ENCODE measurements at places on chromosomes 1 and 21.

DNA sequence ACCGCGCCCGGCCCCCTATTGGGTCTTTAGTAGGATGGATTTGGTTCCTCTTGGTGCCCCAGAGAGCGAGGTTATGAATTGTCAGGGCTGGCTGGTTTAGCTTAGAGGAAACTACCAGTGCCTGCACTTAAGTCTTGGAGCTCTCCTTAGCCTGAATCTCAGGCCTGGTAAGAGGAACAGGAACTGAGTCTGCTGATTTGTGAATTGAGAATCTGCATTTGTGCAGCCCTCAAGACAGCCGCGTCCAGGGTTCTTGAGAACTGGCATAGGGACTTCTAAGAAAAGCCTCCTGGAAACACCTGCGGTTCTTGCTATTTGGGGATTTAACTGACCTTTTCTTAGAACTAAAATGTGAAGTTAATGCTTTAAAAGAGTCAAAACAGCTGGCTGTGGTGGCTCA is 1.7 kb downstream of the NECAP2 start:
- no peak for DNase-seq

- no peak for DNase-seq
Measured at GRCh38 chr1:64936956-64937355, 29.4 kb downstream of the JAK1 start.

DNA sequence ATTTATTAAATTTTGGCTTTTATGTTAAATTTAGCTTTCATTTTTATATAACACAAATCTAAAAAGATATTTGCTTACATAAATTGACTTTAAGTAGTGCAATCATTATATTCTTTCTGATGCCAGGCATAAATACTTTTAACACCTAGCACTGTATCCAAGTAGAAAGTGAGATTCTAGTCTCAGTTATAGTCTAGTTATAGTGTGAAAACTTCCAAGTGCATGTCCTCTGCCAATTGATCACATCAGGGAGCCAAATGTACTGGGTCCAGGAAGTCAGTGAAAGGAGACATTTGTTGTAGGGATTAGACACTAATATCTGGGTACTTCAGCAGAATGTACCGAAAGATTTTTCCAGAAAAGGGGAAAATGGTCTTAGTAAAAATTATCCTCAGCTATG is 290.7 kb upstream of the ZRANB2 start:
- DNase-seq, result no peak

DNA sequence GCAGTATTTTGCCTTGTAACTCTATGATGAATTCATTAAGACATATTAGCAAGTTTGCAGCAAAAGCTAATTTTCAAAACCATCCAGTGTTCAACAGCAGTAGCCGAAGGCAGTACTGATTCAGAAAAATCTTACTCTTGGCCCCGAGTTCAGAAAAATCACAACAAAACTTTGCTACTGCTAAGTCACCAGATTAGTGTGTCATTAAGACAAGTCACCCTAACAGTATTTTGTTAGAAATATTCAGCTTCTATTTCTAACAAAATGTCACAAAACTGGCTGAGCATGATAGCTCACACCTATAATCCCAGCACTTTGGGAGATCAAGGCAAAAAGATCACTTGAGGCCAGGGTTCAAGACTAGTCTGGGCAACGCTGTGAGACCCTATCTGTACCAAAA is 8.2 kb downstream of the GTF2B start:
- no peak for DNase-seq

DNA sequence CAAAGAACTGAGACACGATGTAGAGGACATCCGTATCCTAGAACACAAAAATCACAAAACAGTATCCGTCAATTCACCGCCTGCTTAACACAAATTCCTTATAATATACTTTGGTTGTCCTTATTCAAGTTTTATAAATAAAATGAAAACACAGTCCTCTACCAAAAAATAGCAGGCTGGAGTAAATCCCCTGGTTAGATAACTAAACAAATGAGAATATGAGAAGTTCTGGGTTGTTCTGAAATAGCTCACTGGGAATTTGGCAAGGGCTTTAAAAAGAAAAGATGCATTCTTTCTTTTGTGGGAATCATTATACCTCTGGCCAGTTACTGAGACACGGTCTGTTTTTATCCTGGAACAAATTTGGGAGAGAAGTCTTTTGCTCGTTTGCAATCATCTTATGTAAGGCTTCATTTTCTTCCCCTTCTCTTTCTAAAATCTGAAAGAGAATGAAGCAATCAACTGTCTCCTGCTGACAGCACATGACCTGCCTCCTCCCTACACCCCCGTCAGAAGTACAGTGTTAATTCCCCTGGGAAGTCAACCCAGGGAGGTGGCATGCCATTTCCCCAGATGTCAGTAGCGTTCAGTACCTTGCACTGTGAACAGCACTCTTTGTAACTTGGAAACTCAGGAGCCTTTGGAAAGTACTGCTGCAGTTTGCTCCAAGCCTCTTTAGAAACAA is 37.1 kb upstream of the RAP1GAP start:
- DNase-seq, result peak; percentile 4

DNA sequence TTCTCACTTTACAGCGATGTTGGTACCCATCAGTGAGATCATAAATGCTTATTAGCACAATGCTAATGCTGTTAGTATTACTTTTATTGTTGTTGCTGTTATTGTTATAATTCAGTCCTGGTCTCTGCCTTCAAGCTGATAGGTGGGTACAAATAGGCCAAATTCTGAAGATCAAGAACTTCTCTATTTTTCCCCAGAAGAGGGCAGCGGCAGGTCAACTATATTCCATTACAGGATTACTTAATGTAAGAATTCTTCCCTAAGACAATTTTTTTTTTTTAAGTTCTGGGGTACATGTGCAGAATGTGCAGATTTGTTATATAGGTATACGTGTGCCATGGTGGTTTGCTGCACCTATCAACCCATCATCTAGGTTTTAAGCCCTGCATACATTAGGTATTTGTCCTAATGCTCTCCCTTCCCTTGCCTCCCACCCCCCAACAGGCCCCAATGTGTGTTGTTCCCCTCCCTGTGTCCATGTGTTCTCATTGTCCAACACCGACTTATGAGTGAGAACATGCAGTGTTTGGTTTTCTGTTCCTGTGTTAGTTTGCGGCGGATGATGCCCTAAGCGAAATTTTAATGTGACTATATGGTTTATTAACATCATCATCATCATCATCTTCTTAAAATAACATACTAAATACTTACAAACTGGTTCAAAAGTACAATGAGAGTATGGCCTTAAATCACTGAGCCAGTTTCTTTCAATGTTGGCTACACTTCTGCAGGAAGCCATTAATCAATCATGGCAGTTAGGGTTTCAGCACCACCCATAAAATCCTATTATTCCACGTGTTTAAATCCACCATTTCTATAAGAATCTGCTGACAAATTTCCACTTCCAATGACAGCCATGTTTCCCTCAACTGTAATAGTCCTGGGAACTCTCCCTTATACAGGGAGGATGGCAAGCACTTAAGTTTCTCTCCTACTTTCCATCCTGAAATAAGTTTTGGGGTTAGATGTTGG is 19.2 kb downstream of the SLC19A2 start:
- DNase-seq, result no peak

- DNase-seq, result no peak
Measured at GRCh38 chr1:14970115-14970798, 183.3 kb upstream of the TMEM51 start.

- DNase-seq, result no peak
Measured at GRCh38 chr1:180144659-180145357, 9.9 kb upstream of the QSOX1 start.

- peak; percentile 45 for DNase-seq
Measured at GRCh38 chr1:225880222-225880588, 2.0 kb downstream of the TMEM63A start.

DNA sequence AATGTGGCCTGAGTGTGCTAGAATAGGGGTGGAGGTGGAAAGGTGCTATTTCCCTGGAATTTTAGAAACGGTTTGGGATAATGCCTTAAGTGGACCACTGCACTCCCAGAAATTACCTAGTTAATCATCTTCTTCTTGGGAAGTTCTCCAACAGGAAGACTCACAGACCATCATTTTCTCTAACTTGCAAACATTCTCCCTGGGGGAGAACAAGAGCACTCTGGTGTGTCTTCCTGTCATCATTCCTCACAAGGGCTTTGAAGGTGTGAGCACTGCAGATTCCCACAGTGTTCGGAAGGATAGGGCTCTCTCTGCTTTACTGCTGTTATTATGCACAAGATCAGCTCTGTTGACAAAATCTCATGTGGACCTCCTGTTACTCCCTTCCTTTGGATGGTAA is 54.9 kb upstream of the TSPAN2 start:
- no peak for DNase-seq

- no peak for DNase-seq
Measured at GRCh38 chr1:23810818-23811540, 10.4 kb upstream of the GALE start.

GRCh38 chr1:204493984-204494280 is 673 bp downstream of the PIK3C2B start:
- DNase-seq, result peak; percentile 60

GRCh38 chr1:204074274-204075138 is 1.6 kb downstream of the SOX13 start:
- peak; percentile 48 for DNase-seq

GRCh38 chr1:202210385-202210784 is 16.8 kb downstream of the LGR6 start:
- peak; percentile 68 for DNase-seq

GRCh38 chr21:32572574-32573420 is 12.5 kb downstream of the TCP10L start:
- DNase-seq, result peak; percentile 81

DNA sequence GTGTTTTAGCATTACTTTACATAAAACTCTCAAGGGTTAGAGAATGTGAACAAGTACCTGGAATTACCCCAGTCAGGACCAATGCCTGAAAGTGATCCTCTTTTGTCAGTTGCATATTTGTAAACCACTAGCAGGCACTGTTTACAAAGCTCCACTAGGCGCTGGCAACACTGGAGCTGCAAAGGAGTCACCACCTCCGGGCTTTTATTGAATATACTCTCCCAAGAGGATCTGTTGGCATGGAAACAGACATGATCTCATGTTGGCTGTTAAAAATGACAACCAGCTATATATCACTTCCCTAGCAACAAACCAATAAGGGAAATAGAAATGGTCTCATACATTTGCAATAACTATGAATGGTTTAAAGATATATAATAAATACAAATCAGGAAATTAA is 116.0 kb downstream of the TTLL7 start:
- peak; percentile 46 for DNase-seq

GRCh38 chr21:32803651-32804050 is 32.1 kb upstream of the PAXBP1 start:
- DNase-seq, result no peak

- DNase-seq, result peak; percentile 4
Measured at GRCh38 chr1:180633057-180634056, 1.5 kb downstream of the XPR1 start.

GRCh38 chr1:4375812-4376211 is 278.6 kb upstream of the AJAP1 start:
- DNase-seq, result no peak

- no peak for DNase-seq
Measured at GRCh38 chr1:32746130-32746529, 43.6 kb upstream of the SYNC start.

DNA sequence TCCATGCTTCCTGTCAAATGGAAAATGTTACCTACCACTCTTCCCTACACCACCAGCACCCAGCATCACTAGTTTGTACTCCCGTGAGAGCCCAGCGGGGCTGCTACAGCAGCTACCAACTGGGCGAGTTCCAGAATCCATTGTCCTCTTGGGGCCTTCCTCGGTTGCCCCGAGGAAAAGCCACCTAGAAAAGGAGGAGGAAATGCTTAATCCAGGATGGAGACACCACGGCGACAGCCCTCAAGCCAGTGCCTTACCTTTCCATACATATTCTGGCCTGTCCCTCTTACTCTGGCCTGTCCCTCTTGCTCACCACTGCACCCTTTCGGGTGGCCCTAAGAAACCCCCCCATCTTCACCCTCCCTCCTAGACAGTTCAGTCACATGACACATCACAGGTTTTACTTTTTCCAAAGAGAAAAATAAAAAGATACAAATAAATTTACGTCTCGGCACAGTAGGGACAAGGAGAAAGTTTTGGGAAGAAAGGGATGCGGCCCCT is 478 bp downstream of the RIT1 start:
- peak; percentile 78 for DNase-seq

DNA sequence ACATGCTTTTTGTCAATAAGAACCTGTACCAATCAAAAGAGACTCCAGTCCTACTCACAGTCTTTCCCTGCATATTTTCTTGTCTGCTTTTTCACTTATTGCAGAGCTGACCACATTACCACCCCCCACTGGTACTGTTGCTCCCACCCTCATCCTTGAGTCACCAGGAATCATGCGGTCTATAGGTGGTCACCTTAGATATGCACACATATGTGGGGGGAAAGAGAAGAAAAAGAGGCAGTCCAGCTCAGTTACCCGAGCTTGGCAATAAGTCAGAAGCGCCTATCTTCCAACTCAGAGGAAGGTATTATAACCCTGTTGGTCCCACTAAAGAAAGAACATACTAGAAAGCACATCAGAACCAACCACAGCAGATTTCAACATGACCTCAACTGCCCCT is 119.2 kb downstream of the SMYD2 start:
- DNase-seq, result no peak

DNA sequence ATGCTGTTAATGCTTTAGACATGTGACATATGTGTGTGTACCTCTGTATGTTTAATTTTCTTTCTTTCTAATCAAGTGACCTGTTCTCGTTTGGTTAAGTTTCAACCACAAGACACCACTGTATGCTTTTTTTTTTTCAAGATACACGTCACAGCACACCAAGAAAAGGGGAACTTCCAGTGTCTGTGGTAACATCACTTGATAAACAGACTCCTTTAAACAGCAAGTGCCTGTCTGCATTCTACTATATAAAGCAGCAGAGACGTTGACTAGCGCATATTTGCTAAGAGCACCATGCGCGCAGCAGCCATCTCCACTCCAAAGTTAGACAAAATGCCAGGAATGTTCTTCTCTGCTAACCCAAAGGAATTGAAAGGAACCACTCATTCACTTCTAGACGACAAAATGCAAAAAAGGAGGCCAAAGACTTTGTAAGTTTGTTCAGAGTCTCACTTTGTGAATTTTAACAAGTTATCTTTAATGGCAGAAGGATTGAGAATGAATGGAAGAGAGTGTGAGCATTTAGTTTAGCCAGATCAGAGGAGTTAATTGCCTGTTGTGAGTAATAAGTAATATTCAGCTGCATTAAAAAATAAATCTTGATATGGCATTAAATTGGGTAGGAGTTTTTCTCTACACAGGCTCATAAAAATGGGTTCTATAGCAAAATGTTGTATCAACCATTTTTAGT is at the start of gene RGS1:
Gene RGS1 (plus strand): TSS at position 275 of the 691 bp plus-strand sequence. CDS start 20 bp downstream, at position 295.
- DNase-seq, result no peak

DNA sequence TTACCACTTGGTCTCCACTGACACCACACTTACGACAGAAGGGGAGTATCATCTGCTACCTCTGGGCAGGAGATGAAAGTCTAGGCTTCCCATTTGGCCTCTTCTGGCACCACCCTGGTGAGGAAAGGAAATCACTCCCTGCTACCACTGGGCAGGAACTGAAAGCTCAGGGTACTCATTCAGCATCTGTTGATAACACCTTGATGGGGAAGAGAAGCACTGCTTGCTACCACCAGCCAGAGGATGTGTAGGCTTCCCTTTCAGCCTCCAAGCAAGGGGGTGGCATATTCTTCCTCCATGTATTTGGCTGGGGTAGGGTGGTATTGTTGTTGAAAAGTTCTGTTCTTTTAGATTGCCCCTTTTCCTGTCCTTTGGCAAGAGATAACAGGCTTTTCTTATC is 115.0 kb downstream of the ACBD6 start:
- no peak for DNase-seq

Data from NCI-H345 (cell line).